ENCODE measurements at places on chromosomes 16 and 17. TPM values are rescaled to one million over a fixed set of nuclear protein-coding genes. Genes with fewer than 3 reads are reported as not detected.

The CETP gene
- polyA plus RNA-seq, result not detected

The OR3A3 gene
- not detected for polyA plus RNA-seq

The PARN gene
- polyA plus RNA-seq, result 26.7 TPM

The PRMT7 gene
- 24.0 TPM for polyA plus RNA-seq

The GALNS gene
- 10.6 TPM for polyA plus RNA-seq

The MT4 gene
- not detected for polyA plus RNA-seq

The ITPRIPL2 gene
- 19.8 TPM for polyA plus RNA-seq

The SLC35G3 gene
- polyA plus RNA-seq, result not detected

The SMPD3 gene
- 0.01 TPM for polyA plus RNA-seq

The C1QL1 gene
- 1.0 TPM for polyA plus RNA-seq

The CES1 gene
- polyA plus RNA-seq, result 15.0 TPM

The C17orf113 gene
- 0.07 TPM for polyA plus RNA-seq

The AANAT gene
- polyA plus RNA-seq, result not detected
